NCI-H748 treated with DMSO at 0.1 percent for 48 hours (cell line): ENCODE measurements at places on chromosomes 1 and 21.
A peak's percentile ranks its signal among the peaks of the same experiment; 100 is the strongest.

DNA sequence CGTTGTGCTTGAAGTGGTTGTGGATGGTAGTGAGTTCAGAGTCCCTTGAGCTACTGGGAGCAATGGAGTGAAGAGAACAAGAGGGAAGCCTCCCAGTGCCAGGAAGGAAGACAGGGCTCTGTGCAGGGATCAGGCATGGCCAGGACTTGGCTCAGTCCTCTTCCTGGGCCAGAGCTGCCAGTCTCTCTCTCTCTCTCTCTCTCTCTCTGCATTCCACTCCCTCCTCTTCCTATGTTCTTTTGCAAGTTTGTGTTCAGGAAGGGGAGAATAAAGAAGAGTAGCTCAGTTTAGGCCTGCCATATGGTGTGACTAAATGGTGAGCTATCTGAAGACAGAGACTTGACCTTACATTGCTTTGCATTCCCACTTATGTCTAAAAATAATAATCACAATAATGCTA, 20.5 kb upstream of the RPTN start:
- DNase-seq: no peak

DNA sequence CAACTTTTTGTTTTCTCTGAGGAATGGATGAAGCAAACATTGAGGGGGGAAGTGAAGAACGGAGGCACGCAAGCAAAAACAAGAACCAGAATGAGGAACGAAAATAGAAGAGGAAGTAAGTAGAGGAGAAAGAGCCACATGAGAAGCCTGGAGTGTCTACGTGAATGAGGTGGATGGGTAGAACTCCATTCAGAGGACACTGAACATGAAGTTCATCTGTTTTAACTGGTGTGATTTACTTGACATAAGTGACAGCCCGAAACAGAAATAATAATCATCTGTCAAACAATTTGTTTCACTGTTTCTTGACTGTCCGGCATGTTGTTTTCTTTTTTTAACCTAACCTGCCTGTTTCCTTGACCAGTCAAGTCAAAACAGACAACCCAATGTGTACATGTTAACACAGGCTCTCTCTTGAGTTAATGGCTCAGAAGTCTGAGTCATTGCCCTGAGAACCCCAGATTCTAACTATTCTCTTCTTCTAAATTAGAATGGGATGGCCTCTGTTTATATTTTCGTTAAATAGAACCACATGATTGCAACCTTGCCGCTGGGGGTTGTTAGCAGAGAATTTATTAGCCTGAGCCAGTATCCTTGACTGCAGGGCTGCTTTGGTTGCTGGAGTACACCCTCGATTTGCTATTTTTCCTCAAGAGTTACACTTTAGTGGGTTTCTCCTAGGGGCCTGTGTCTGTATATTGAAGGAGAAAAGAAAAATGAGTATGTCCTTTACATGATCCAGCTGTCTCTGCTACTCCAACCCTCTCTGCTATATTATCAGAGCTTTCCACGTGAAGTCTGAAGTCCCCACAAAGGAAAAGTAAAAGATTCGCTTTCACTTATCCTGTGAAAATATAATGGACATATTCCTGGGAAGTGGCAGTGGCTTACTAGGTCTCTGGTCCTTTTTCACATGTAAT, 151.7 kb downstream of the ZC3H11B start:
- no peak for DNase-seq

- no peak for DNase-seq
Measured at GRCh38 chr21:19557046-19557445, 1153.5 kb upstream of the TMPRSS15 start.

DNA sequence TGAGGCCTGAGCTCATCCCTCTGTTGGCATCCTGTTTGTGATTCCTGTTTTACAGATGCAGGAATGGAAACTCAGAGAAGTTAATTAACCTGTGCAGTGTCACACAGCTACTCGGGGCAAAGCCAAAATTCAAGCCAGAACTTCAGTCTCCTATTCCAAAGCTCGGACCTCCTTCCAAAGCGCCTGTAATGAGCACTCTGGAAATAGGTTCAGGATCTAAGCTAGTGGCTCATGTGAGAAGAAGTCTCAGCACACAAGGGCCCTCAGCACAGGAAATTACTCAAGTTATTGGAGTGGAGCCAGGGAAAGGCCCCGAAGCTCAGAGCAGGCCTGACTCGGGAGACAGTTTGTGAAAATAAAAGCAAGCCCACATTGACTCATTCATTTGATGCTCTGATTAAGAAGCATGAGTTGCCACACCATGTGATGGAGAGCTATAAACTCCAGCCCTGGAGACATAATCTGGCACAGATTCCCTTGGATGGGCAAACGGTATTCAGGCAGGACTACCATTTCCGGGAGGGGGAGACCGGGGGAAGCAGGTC, 50.6 kb upstream of the LYST start:
- DNase-seq: no peak

DNA sequence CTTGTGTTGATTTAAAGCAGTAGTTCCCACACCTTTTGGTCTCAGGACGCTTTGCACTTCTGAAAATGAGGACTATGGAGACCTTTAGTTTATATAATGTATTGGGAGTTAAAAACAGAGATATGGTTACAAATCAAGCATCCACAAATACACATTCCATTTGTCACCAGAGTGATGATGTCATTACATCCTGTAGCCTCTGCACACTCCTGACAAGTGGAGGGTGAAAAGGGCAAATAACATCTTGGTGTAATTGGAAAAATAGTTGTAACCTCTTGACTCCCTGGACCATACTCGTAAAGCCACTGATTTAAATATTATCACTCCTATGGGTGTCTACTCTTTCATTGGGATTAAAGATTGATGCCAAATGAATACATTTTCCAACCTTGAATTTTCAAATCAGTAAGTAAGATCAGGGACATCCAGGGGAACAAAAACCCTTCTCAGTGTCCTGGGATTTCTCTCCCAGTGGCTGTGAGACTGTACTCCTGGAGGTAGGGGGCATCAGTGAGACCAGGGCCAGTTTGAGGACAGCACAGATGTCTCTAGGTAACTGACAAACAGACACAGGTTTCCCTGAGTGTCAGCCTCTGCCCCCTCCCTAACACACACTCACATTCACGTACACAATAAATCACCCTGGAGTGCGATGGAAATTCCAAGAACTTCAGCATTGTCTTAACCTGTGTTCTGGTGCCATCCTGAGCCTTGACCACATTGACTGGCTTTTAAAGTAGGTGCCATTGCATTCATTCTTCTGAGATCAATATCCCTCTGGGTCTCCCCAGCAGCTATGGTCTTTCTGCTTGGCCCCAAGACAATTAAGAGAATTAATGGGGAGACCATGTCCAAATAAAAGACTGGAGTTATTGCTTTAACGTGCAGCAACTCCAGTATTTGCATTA, 63.0 kb downstream of the NR5A2 start:
- no peak for DNase-seq

DNA sequence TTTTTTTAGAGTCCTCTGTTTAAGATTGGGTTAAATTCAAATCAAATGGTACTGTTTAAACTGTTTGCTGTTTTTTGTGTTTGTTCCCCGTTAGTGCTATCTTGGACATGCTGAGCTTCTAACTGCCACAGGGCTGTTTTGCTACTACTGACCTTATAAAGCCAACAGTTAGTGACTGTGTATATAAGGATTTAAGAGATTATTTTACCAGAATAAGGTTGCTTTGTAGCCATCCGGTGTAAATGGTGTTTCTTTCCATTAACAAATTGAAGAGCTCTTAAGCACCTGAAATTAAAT, 37.0 kb downstream of the ZNF281 start:
- DNase-seq: no peak

- peak; percentile 39 for DNase-seq
Measured at GRCh38 chr21:44499211-44499560, 40.8 kb downstream of the KRTAP10-1 start.

DNA sequence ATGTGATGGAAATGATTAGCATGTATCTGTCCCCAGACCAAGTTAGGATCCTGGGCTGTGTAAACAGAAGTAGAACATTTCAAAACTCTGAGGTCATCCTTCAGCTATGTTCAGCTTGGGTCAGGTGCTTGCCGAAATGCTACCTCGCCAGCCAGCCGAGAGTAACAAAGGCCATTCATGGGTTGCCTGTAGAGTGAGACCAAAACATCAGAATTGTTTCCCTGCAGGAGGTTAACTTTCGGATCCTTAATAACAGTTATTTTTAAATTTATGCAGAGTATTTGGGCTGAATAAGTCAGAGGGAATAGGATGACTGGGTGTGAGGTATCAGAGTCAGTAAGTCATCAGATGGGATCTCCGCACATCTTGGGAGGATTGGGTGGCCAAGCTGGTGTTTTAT, 35.6 kb downstream of the SMYD2 start:
- DNase-seq: no peak

- no peak for DNase-seq
Measured at GRCh38 chr1:26353210-26353859, 595 bp downstream of the CRYBG2 start.

- DNase-seq: no peak
Measured at GRCh38 chr21:19228226-19228625, 824.6 kb upstream of the TMPRSS15 start.
